MG63 (cell line): ENCODE measurements at places on chromosomes 12 and 14.

DNA sequence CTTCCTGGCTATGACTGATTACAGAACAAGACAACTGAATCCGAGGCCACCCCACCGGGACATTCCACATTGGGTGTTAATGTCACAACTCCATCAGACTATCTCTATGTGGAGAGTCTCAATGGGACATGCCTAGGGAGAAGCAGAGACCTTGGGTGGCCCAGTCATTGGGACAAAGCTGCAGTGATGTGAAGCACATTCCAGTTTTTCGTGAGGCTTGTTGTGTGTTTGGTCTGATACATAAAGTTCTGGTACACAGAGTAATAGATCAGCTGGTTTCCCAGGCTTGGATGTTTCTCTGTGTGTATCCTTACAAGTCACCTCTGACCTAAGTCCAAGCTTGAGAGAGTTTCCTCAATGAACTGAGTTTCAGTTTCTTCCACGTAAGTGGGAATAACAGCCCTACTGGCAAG, 42.3 kb downstream of the CPM start:
- no peak for DNase-seq

GRCh38 chr14:102592763-102593060, 263 bp downstream of the RCOR1 start:
- no peak for DNase-seq

DNA sequence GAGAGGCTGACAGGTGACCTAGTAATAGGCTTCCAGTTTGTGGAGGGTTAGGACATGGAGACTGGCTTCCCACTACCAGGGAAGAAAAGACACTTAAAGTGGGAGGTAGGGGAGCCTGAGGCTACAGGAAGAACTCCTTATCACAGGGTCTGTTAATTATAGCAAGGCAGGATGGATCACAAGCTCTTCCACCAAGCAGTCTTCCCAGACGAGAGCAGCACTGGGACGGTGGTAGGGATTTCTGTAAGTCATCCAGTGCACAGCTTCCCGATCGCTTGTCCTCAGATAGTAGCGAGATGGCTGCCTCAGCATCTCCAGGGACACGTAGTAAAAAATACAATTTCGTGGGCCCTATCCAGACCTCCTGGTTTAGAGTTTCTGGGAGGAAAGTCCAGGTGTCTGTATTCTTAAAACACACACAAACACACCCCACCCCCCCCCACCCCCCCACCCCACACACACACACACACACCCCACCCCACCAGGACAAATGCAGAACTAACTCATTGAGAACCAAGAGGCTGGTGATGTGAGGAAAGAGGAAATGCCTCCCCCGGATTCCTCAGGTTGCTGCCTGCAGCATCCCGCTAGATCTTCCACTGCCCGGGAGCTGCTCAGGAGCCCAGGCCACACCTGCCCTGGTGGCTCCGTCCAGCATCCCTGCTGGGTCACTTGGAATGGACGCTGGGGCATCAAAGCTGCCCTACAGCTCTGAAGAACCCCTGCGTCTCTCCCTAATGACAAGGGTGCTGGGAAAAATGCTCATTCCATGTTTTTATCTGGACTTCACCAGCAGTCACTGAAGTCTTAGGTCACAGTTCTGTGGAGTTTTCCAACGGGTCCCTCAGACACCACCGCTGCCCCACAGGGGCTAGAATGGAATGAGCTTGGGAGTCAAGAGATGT, 307.2 kb downstream of the CACNA1C start:
- no peak for DNase-seq

DNA sequence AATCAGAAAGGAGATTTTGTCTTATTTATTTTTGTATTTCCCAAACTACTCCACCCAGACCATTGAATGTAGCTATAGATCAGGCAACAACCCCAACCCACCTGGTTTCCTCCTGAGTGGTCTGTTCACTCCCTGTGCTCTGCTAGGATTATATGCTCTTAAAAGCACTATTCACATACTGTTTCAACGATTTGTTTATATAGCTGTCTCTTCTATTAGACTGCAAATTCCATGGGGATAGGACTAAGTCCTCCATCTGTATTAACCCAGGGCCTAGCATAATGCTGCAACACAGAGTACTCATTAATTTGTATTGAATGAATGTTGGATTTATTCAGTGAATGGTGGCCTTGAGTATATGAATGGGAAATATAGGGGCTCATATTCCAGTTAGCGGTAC, 307.6 kb downstream of the RAD51B start:
- DNase-seq = no peak

- no peak for DNase-seq
Observed at GRCh38 chr14:49881350-49882001, 11.4 kb upstream of the ARF6 start.

GRCh38 chr14:104600141-104600643, 4.4 kb downstream of the TMEM179 start:
- DNase-seq = peak; percentile 15

DNA sequence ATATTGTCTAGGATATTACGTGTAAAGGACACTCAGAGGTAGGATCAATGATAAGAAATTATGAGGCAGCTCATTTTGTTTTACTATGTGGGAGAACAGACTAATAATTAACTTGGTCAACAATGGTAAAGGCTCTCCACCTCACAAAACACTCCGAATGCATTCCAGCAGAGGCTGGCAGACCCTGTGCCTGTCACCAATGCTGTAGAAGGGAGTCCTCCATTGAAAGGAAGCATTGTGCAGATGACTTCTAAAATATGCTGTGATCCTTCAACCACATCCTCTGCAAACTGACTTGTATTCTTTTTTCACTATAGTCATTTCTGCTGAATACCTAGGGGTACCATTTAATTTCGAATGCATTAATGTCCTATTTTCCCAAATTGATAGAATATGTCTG, 119.6 kb upstream of the EEA1 start:
- no peak for DNase-seq

- DNase-seq = peak; percentile 20
Observed at GRCh38 chr14:75559451-75560222, 18.8 kb upstream of the FLVCR2 start.

GRCh38 chr14:56738020-56738419, 72.3 kb downstream of the OTX2 start:
- DNase-seq = no peak

- DNase-seq = no peak
Observed at GRCh38 chr14:54462048-54462447, 20.9 kb upstream of the CNIH1 start.

- no peak for DNase-seq
Observed at GRCh38 chr14:76237349-76237990, 85.7 kb downstream of the GPATCH2L start.

DNA sequence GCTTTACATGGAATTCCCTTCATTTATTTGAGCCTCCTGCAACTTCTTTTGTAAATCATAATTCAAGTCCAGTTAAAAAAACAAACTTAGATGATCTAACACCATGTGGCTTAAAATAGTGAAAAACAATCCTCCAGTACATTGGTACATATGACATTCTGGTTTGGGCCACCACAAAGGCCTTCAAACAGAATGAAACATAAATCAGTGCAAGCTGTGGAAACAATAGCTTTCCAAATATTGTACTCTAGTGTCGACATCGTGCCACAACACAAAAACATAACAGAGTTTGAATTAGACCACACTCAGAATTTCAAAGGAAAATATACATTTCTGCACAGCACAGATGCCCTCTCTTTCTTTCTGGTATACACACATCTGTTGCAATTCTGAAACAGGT, 751.3 kb downstream of the SLC6A15 start:
- no peak for DNase-seq

DNA sequence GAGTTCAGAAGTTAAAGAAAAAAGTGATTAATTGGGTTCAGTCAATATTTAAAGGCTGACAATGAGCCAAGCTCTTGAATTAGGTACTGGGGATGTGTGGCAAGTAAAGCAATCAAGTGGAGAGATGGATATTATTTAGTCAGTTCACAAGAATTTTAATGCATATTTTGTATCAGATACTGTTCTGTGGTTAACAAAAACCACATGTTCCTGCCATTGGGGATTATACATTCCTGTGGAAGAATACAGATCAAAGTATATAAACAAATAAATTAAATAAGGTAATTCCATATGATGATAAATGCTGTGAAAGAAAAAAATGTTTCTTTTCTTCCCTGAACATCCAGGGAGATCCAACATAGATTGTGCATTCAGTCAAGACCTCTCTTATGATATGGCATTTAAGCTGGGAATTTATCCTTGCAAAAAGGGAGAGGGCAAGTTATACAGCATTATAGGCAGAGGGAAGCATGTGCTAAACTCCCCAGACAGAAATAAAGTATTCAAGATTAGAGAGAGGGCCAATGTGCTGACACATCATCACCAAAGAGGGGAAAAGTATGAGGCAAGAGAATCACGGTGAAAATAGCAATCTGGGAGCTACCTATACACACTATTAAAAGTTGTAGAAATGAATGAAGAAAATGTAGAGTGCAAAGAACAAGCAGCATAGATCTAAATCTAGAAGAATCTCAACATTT, 17.6 kb upstream of the A2M start:
- DNase-seq = no peak

DNA sequence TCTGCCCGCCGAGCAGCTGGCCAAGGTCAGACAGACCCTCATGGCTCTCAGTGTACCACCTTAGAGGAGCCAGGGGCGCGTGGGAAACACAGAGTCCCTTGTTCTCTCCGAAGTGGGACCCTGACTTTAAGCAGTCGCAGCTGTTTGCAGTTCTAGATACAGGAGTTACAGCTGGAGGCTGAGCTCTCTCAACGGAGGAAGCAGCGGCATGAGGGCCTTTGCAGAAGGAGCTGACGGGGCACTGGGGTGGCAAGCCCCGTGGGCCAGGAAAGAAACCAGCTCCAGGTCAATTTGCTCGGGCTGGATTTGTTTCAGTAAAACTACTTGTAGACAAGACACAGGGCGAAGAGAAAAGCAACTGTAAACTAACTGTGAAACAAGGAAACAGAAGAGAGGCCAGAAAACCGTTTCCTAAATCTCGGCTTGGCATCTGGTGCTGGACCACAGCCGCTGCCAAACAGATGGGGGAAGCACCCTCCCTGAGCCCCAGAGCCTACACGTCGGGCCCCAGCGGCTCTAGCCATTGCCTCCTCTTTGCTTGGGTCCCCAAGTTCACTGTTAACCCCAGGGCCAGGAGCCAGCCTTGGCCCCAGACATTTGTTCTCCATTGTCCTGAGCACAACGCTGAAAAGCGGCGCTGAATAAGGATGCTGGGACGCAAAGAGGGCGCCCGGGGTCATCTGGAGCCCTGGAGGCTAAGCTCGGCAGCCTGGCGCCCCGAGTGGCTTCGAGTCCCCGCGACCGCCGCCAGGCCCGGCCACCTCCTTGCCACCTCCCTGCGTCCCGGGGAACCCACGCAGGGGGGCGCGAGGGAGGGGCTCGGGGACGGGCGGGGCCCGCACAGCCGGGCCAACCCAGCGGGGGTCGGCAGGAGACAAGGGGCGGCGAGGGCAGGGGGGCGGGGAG, 914 bp upstream of the PACS2 start:
- DNase-seq = peak; percentile 54
